ENCODE measurements at places on chromosomes 3 and 15.
A peak's percentile ranks its signal among the peaks of the same experiment; 100 is the strongest.

- DNase-seq = no peak
Measured at GRCh38 chr3:123610331-123610730, 25.5 kb upstream of the HACD2 start.

GRCh38 chr3:10228248-10228950 lies 19.9 kb upstream of the TATDN2 start:
- no peak for DNase-seq

DNA sequence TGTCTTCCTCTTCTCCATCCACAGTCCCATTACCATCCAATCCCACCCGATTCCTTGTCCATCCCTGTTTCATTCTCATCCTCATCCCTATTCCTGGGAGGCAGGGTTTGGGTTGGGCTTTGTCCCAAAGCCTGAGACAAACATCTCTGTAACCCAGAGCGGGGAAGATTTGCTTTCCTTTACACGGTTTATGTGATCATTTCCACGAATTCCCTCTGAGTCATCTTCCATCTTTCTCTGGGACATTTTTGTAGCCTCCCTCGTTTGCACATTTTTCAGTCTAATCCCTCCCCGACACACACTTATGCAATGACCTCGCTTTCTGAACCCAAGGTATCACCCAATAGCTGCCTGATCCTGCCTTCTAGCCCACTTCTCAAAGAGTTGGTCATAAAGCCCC lies 22.8 kb downstream of the DUOX2 start:
- DNase-seq = no peak

- DNase-seq = no peak
Measured at GRCh38 chr3:66414846-66415245, 86.0 kb downstream of the LRIG1 start.

DNA sequence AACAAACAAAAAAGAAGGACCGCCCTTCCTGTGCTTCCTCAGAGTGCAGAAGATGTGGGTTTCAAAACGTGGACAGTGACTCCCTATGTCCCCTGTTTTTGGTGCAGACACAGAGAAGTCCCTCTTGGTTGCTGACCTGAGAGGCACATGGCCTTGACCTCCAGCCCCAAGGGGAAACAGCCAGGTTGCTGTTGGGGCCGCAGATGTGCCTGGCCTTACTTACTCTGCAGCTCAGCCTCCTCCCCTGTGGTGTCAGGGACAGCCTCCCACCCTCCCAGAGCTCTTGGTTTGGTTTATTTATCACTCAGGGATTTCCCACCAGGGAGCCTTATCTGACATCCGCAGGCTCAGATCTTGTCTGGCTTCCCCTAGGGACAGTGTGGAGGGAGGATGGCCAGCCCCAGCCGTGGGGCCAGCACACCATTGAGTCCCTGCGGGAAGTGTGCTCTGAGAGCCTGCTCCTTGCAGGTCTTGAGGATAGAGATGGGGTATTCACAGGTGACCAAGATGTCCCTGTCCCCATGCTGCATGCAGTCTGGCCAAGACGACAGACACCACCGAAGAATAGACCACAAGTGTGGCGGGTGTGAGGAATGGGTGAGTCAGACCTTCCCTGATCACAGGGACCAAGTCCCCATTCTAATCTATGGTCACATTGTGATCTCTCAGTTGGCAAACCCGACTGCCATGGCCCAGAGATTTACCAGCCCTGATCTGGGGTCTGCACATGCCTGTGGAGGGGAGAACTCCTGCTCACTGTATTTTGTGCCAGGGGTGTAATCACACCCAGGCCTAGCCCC lies 134.3 kb upstream of the ABHD17C start:
- no peak for DNase-seq

- DNase-seq = no peak
Measured at GRCh38 chr3:32089476-32089875, 16.9 kb upstream of the GPD1L start.

GRCh38 chr3:59451800-59452746 lies 402.2 kb upstream of the CFAP20DC start:
- DNase-seq = no peak

GRCh38 chr15:77022646-77023575 lies 28.0 kb downstream of the PSTPIP1 start:
- no peak for DNase-seq

GRCh38 chr3:127887321-127887720 lies 27.7 kb upstream of the KBTBD12 start:
- DNase-seq = no peak

- no peak for DNase-seq
Measured at GRCh38 chr3:94323596-94323995, 260.7 kb downstream of the NSUN3 start.

- no peak for DNase-seq
Measured at GRCh38 chr15:33656168-33656567, 312.1 kb upstream of the CHRM5 start.

DNA sequence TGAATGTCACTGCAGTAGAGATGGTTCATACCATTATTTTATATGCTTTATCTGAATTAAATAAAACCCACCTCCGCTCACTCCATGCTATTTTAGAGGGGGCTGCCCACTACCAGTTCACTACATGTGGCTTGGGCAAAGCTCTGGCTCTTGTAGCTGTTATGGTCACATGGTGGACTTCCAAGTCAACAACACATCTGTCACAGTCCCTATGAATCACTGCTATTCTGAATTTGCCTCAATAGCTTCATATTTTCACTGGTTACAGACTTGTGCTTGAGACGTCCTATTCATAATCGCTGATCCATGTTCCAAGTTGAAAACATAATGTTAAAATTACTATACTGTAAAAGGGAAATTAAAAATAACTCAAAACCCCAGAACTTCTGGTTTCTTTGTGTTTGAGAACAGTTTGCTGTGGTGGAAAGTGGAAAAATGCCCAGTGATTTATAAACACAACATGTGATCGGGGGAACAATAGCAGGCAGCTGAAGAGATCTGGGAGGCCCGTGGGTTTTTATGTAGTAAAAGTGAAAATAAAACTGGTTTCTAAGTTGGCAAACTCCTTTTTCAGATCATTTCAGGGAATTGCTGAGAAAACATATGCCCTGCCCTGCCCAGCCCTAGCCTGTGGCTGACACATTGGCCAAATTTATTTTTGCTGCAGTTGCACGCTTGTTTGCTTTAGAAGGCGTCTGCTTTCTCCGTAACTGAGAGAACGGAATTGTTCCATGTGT lies 128.8 kb upstream of the PRR23C start:
- DNase-seq = no peak

GRCh38 chr3:184203526-184203925 lies 17.5 kb downstream of the ABCF3 start:
- no peak for DNase-seq

DNA sequence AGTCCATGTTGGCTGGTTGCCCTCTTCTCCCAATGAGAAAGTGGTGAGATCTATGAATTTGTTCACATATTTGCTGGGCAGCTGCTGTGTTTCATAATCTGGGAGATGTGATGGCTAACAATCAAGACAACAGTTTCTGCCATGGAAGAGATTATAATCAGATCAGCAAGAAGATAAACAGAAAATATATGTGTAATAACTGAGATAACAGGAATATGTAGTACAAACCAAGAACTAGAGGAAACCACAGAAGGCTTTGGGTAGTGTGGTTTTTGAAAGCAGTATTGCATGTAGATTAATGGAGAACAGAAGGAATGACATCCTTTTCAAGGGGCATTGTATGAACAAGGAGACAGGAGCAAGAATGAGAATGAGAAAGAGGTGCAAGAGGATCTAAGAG lies 12.2 kb upstream of the CSTA start:
- DNase-seq = no peak

DNA sequence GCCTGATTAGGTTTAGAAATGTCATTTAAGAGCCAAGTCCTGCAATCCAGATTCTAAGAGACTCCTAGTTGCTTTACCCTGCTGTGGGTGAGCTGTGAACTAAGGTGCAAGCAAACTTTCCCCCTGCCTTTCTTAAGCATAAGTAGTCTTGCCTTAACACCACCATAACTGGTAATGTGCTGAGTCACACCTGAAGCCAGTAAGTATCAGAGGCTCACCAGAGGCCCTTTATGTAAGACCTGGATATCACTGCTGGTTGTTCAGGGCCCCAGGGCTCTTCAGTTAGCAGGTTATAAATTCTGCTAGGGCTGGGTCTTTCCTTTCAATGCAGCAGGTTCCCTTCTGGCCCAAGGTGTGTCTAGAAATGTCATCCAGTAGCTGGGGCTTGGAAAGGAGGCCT lies 509.9 kb downstream of the VGLL3 start:
- DNase-seq = no peak

- no peak for DNase-seq
Measured at GRCh38 chr3:152204218-152204617, 64.5 kb upstream of the MBNL1 start.

GRCh38 chr3:172132159-172132586 lies 92.8 kb downstream of the FNDC3B start:
- DNase-seq = no peak

DNA sequence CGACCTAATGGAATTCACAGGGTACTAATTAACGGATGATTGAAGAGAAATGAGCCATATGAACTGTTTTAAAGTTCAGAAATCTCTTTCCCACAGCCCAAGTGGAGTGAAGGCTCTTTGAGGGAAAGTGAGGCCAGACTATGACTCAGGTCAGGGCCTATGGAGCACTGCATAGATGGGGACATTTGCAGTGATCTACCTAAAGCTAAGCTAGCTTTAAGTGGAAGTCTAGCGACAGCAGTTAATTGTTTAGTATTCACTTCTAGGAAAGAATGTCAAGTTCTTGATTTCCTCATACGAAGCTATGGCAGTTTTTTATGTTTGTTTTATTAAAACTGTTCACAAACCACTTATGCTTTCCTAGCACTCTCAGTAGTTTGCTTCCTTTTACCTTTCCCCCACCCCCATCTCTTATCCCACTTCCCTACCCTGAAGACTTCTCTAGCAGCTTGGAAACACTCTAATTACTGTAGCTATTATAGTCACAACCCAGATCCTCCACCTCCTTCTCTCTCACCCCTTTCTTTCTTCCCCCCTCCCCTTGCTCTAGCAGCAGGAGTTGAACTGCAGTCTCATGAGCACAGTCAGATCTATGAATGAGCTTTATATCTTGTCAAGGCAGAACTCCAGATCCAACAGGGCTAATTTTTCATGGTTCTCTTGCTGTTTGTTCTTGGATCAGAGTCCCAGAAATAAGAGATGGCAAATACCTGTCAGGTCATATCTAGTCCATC lies 6.2 kb downstream of the ZNF609 start:
- DNase-seq = no peak

DNA sequence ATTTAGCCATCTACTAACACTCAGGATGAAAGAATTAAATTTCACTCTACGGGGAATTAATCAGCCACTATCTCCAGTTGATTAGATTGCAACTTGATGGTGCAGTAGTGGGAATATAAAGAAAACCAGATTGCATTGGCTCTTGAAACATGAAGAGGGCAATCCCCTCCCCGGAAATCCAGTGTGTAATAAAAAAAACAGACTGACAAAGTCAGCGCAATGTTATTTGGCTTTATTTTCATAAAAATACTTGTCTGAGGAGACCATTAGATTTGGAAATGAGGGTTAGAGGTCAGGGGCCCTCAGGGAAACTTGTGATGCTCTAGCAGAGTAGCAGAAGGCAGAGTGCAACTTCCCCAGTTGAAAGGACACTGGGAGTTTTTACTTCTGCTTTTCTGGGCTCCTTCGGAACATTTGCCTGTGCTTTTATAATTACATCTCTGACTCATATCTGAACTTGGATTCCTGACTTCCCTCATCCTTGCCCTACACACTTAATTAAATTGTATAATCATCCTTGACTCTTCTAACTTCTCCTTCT lies 326.8 kb downstream of the TUSC7 start:
- no peak for DNase-seq

- no peak for DNase-seq
Measured at GRCh38 chr3:84836961-84837360, 121.8 kb upstream of the CADM2 start.

GRCh38 chr3:102353805-102354204 lies 81.0 kb upstream of the ZPLD1 start:
- no peak for DNase-seq

GRCh38 chr3:119417771-119418512 lies 45.5 kb downstream of the TMEM39A start:
- DNase-seq = no peak

- no peak for DNase-seq
Measured at GRCh38 chr3:38793721-38794120, 22.3 kb downstream of the SCN10A start.

GRCh38 chr15:65723876-65724275 lies 68.2 kb downstream of the DENND4A start:
- DNase-seq = no peak

DNA sequence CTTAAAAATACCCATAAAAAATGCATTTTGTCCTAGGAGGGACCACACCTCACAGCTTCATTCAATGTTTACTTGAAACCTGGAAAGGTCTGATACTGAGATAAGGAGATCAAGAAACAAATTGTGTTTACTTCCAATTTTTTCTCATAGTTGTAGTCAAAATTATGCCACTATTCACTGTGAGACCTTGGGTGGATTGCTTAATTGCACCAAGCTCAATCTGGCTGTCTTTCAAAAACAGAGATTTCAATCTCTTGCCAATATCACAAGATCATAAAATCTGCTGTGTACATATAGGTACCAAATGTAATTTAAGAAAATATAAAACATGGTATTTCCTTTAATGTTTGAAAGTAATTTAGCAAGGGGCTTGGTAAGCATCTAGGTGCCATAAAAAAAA lies 186.4 kb upstream of the THBS1 start:
- DNase-seq = no peak

DNA sequence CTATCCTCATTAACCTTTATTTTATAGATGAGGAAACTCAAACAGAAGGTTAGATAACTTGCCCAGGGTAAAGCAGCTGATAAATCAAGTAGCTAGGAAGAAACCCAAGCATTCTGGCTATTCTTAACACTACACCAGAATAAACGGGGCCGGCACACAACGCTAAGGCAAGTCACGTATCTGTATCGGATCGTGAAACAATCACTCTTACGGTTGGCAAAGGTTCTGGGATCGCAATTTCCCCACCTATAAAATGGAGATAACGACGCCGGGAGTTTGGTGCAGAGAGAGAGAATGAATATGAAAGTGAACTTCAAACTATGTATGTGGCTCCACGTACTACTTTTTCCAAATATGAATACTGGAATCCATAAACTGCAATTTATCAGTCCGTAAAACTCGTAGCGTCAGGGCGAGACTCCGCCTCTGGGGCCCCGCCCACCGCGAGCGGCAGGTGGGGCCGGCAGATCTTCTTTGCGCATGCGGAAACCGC lies 252 bp upstream of the ARMC8 start:
- DNase-seq = peak; percentile 77

- no peak for DNase-seq
Measured at GRCh38 chr3:117990627-117991026, 1044.0 kb downstream of the IGSF11 start.

DNA sequence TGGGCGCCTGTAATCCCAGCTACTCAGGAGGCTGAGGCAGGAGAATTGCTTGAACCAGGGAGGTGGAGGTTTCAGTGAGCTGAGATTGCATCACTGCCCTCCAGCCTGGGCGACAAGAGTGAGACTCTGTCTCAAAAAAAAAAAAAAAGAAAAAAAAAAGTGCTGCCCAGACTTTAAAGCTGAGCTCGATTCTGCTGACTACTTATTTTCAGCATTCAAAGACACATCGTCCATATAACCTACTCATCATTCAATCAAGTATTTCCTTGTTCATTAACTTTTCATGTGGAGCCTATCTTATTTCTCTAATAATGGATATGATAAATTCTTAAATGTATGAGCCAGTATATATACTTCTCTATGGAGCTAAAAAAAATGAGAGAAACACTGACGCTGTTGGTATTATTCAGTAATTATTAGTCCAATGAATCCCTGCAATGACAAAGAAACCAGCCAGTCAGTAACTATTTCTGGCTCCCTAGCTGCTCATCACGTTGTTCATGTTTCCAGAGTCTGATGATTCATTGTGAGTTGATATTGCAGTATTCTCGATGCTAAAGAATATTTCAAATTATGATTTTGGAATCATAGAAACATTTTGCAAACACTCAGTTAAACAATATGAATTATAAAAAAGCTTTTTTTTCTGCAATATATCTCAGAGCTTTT lies 111.9 kb downstream of the RAP2B start:
- no peak for DNase-seq

All from activated CD8-positive, alpha-beta memory T cell treated with anti-CD3 and anti-CD28 coated beads for 48 hours (primary cell).